ENCODE measurements at places on chromosomes 3 and 15.

DNA sequence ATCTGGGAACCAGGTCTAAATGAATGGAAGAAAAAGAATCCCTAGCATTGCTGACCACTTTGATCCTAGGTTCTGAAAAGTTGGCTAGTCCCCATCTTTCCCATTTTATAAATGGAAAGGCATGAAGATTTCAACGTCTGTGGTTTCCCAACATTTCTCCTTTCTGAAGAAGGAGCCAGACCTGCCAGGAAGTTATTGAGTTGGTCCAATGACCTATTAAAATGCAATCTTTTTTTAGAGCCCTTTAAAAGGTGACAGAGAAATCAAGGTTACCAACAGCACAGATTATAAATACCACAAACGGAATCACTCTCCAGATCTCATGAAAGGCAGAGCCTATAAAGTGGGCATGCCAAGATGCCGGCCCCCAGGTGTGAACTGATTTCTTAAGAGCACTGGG, 505.6 kb upstream of the THBS1 start:
- DNase-seq = no peak

- DNase-seq = no peak
These were observed 102.2 kb downstream of the ABHD5 start for GRCh38 chr3:43792904-43793303.

DNA sequence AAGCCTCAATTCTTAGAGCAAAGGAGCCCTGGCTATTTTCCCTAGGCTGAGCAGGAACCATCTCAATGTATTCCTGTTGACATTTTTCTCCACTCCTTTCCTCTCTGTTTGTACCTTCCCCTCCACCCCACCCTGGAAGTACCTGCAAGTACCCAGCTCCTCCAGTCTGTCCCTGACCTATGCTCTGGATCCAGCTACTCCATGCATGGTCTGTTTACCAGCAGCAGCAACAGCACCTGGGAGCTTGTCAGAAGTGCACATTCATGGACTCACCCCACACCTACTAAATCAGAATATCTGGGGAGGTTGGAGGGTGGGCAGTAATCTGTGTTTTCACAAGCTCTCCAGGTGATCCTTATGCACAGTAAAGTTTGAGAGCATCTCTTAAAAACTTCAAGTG, 240.7 kb upstream of the UMPS start:
- DNase-seq = no peak

DNA sequence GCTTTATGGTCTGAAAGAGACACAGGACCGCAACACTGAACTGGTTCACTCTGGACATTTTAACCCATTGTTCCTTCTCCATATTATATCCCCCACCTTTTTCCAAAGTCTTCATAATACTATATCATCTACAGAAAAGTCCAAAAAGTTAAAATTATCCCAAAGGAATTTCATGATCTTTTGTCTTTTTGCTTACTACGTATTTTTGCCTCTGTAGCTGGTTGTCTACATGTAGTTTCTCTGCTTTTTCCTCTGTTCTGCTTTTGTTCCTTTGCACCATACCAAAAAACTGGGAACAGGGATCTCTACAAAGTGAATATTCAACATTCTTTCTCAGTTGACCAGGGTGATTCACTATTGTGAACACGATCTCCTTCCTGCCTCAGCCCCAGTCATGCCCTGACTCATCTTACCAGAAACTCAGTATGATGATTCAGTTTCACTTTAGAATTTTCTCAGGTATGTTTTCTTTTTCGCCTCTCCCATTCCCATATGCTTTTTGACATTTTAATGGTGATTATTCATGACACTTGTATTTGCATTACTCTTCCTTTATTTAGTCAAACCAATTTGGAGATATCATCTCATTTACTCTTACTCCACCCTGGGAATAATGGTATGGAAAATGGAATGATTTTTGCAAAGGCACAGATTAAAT, 14.5 kb downstream of the EMC4 start:
- no peak for DNase-seq

DNA sequence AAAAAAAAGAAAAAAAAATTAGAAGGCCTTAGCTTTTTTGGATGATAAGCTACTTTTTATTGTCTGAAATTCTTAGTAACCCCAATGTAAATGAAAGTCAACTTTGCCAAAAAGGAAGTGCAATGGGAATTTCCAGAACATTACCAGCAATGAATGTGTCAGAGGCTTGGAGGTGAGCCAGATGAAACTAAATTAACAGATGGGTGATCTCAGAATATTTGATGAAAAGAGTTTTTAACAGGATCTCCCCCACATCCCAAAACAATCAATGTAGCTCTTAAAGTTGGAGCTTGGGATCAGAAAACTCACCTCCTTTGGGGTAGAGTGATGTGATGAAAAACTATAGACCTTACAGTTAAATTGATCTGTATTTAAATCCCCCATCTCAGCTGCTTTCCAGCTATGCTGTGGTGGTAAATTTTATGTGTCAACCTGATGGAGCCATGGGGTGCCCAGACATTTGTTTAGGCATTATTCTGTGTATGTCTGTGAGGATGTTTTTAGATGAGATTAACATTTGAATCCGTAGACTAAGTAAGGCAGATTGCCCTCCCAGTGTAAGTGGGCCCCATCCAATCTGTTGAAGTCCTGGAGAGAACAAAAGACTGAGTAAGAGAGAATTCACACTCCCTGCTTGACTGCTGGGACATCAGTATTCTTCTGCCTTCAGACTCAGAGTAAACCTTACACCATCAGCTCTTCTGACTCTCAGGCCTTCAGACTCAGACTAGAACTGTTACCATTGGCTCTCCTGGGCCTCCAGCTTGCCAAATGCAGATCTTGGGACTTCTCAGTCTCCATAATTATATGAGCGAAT, 84.3 kb upstream of the TNFSF10 start:
- DNase-seq = no peak

DNA sequence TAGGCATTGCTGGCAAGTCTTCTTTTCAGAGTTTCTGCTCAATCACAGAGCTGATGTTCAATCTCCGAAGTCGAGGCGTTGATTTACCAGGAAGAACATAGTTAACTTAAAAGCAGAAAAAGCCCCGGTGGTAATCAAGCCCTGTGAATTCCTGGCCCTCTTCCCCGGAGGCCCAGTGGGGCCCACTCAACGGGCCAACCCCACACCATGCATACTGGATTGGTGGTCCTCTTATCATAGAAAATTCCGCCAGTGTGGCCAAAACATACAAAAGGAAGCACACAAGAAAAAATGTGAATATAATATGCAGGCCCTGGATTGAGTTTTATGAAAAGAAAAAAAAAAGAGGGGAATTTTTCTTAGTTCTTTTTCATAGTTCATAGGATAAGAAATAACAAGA, 873.0 kb upstream of the NR2F2 start:
- no peak for DNase-seq

DNA sequence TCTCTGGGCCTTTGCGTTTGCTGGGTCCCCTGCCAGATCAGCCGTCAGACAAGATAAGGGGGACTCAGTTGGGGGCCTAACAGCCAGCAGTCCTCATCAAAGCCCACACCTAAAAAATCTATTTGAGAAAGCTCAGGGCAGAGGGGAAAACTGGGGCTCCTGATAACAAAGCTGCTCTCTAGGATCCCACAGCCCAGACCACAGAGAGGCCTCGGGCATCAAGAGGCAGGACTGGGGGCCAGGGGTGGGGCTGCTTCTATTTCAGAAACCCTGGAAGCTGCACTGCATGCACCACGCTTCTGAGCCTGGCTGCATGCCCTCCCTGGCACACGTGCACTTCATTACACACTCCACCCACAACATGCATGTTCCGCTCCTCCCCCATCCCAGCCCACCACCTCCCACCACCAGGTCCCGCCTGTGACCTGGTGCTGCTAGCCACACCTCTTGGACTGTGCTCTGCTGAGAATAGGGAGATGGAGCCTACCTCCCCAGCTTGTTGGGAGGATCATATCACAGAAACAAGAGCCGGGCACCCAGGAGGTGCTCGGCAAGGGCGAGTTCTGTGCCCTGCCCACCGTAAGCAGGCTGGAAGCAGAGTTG, 26.6 kb downstream of the FBLN2 start:
- DNase-seq = no peak

Data from activated CD4-positive, alpha-beta T cell treated with anti-CD3 and anti-CD28 coated beads for 1 hour (primary cell).